Naive B cell (primary cell): ENCODE measurements at places on chromosomes 13 and 19.

- no peak overlapping the region for H3K4me3 ChIP-seq
- H3K27ac ChIP-seq: no peak overlapping the region
- H3K4me1 ChIP-seq: peaks cover 45% of the 10 kb centered on the region
- no peak for DNase-seq
- H3K36me3 ChIP-seq: peaks cover 12% of the 10 kb centered on the region
These were observed 56.5 kb downstream of the INTS6 start for GRCh38 chr13:51396352-51396751.

GRCh38 chr13:109644069-109644750, 142.2 kb downstream of the IRS2 start:
- no peak overlapping the region for H3K4me3 ChIP-seq
- no peaks in the 10 kb centered on the region for H3K36me3 ChIP-seq
- no peak for DNase-seq
- H3K27me3 ChIP-seq: no peaks in the 10 kb centered on the region
- no peaks in the 10 kb centered on the region for H3K4me1 ChIP-seq

GRCh38 chr19:8663920-8664670, 33.7 kb downstream of the NFILZ start:
- peaks cover 18% of the 10 kb centered on the region for H3K4me1 ChIP-seq
- no peaks in the 10 kb centered on the region for H3K27me3 ChIP-seq
- H3K36me3 ChIP-seq: no peaks in the 10 kb centered on the region
- H3K27ac ChIP-seq: peak overlapping the region; percentile 38

DNA sequence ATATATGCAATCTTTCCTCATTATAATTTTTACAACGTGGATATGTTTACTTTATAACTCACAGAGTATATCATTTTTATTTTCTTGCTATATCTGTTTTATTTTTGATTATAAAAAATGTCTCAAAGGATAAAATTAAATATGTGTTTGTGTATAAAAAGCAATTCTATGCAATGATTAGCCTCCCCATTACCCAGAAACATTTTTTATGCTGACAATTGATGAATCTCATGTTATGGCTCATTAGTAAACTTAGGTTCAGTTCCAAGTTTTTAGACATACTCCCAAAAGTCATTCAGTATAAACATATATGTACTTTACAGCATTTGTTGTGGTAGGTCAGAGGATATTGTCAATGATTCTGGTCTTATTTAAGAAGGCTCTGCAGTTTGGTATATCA, 540.1 kb upstream of the SPRY2 start:
- no peak overlapping the region for H3K4me3 ChIP-seq
- no peak overlapping the region for H3K27ac ChIP-seq
- no peak for DNase-seq
- H3K4me1 ChIP-seq: no peaks in the 10 kb centered on the region
- no peaks in the 10 kb centered on the region for H3K27me3 ChIP-seq

DNA sequence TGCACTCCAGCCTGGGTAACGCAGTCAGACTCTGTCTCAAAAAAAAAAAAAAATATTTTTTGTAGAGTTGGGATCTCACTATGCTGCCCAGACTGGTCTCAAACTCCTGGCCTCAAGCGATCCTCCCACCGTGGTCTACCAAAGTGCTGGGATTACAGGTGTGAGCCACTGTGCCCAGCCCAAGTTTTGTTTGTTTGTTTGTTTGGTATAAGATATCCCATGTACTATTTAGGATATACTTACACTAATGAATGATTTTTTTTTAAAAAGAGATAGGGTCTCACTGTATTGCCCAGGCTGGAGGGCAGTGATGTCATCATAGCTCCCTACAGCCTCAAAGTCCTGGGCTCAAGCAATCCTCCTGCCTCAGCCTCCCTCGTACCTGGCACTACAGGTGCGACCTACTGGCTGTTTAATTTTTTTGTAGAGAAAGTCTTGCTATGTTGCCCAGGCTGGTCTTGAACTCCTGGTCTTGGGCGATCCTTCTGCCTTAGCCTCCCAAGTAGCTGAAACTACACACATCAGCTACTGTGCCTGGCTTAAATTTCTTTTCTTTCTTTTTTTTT, 24.0 kb downstream of the TLE6 start:
- no peaks in the 10 kb centered on the region for H3K36me3 ChIP-seq
- H3K4me1 ChIP-seq: no peaks in the 10 kb centered on the region
- no peak overlapping the region for H3K4me3 ChIP-seq
- H3K27me3 ChIP-seq: no peaks in the 10 kb centered on the region

DNA sequence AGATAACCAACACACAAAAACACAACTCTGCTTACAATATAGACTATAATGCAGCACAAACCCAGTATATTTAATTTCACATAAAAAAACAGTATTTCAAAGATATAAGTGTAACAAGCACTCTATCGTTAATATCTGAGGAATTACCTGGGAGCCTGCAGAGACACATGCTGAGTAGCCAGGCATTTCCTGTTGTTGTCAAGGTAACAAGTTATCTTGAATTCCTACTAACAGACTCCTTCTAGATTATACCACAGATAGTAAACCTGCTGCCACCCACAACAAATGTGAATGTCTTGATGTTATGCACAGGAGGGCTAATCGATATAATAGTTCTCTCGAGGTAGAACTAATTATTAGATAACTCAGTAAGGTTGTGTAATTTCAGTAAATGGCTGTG, 826.0 kb upstream of the PRR20A start:
- H3K4me3 ChIP-seq: no peak overlapping the region
- no peaks in the 10 kb centered on the region for H3K27me3 ChIP-seq
- H3K27ac ChIP-seq: no peak overlapping the region
- no peaks in the 10 kb centered on the region for H3K36me3 ChIP-seq
- no peak for DNase-seq
- H3K4me1 ChIP-seq: no peaks in the 10 kb centered on the region
